Stimulated activated CD8-positive, alpha-beta memory T cell treated with anti-CD3 and anti-CD28 coated beads, Interleukin-7, amount 100 ng/mL, for 1 hour (primary cell): ENCODE measurements at places on chromosomes 2 and 18.

DNA sequence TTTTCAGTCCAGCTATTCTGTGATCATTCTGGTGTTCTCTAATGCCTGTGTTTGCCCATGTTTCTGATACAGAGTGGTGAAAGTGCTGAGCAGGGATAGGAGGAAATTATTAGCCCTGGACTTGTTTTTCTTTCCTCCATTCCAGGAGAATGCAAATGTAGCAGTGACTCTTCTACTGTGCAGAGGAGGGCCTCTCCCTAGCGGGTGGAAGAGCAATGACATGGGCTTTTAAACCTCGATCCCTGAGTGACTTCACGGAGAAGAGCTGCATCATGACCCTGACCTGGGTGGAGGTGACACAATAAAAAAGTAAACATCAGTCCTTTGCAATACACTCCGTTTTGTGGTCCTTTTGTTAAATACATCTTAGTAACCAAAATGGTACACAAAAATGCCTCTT, 68.0 kb upstream of the NETO1 start:
- DNase-seq = no peak

- no peak for DNase-seq
Observed at GRCh38 chr2:175309799-175310198, 128.3 kb upstream of the ATP5MC3 start.

DNA sequence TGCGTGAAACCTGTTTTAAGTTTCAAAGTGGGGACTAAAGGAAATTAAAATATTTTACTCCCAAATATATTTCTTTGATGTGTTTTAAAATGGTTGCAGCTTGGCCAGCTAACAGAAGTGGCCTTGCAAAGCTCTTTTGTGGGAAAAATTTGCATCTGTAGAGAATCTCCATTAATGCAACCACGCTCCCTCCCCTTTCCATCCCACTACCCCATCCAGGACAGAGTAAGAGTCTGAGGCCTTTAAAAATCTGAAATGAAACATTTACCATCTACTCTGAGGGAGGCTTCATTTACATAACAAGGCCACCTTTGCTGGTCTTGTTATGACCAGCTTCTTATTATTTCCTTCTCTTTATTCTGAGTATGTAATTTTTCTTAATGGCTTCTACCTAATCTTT, 63.5 kb downstream of the STAT4 start:
- DNase-seq = no peak

GRCh38 chr18:10482985-10483949, 28.8 kb downstream of the APCDD1 start:
- no peak for DNase-seq

GRCh38 chr18:4842751-4843150, 354.3 kb downstream of the AKAIN1 start:
- no peak for DNase-seq

- DNase-seq = no peak
Observed at GRCh38 chr2:186559848-186560247, 30.0 kb upstream of the ITGAV start.

- no peak for DNase-seq
Observed at GRCh38 chr18:80107426-80107825, 1.6 kb upstream of the ADNP2 start.

- DNase-seq = no peak
Observed at GRCh38 chr2:227608561-227609338, 5.9 kb downstream of the SCYGR3 start.

DNA sequence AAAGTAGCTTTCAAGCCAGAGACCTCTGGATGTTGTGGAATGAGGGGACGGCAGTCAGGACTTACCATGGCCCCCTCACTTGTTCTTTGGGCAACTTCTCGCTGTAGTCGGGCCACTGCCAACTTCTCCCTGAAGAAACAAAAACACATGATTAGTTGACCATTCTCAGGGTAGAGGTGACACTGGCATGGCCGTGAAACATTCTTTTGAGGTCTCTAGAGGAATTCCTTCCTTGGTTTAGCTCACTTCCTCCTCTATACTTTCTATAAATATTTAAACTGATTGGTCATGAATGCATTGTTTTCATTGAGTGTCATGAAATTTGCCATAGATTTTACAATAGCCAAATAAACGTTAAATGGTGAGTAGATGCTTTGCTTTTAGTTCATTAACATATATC, 354.6 kb downstream of the NCKAP5 start:
- DNase-seq = no peak

GRCh38 chr2:176453784-176454183, 184.5 kb downstream of the MTX2 start:
- DNase-seq = no peak

GRCh38 chr2:83015035-83015715, 1443.9 kb downstream of the SUCLG1 start:
- no peak for DNase-seq

- DNase-seq = no peak
Observed at GRCh38 chr2:11434443-11434842, 31.5 kb downstream of the E2F6 start.
